Fibroblast of the aortic adventitia (primary cell): ENCODE measurements at places on chromosomes 11 and 22. TPM values are rescaled to one million over a fixed set of nuclear protein-coding genes. Genes with fewer than 3 reads are reported as not detected.

DNA sequence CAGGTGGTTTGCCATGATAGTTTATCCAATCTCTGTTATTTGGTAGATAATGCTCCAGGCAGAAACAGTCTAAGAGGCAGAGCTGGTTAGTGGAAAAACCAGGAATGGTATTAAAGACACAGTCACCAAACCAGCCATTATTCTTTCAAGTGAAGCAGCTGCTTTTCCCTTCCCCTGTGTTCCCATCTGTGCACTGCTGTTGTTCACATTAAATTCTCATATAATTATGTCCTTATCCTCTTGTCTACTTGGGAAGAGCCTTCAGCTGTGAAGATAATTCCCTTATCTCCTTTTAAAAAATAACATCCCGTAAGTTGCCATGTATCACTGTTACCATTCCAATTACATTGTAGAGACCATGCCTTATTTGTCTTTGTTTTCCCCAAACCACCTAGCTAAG is 5.2 kb upstream of the TBCEL start:
- no peak for DNase-seq

Gene KRTAP5-2
- total RNA-seq, result not detected in 2 replicates

GRCh38 chr11:64644647-64645275 is 53.7 kb downstream of the SLC22A12 start:
- no peak for DNase-seq

DNA sequence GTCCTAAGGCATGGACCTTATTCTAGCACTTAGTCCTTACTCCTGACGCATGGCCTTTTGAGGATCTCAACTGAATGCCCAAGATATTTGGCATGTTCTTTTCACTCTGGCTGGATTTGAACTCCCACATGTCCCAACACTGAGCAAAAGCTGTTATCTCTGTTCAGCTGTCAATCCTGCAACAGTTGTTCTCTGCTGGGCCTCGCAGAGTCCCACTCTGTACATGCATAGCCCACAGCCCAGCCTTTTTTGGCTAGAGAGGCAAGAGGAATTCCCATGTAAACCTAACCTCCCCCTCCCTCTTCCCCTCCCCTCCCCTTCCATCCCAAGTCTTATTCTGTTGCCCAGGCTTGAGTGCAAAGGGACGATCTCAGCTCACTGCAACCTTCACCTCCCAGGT is 21.8 kb upstream of the DRG1 start:
- peak; percentile 55 for DNase-seq

DNA sequence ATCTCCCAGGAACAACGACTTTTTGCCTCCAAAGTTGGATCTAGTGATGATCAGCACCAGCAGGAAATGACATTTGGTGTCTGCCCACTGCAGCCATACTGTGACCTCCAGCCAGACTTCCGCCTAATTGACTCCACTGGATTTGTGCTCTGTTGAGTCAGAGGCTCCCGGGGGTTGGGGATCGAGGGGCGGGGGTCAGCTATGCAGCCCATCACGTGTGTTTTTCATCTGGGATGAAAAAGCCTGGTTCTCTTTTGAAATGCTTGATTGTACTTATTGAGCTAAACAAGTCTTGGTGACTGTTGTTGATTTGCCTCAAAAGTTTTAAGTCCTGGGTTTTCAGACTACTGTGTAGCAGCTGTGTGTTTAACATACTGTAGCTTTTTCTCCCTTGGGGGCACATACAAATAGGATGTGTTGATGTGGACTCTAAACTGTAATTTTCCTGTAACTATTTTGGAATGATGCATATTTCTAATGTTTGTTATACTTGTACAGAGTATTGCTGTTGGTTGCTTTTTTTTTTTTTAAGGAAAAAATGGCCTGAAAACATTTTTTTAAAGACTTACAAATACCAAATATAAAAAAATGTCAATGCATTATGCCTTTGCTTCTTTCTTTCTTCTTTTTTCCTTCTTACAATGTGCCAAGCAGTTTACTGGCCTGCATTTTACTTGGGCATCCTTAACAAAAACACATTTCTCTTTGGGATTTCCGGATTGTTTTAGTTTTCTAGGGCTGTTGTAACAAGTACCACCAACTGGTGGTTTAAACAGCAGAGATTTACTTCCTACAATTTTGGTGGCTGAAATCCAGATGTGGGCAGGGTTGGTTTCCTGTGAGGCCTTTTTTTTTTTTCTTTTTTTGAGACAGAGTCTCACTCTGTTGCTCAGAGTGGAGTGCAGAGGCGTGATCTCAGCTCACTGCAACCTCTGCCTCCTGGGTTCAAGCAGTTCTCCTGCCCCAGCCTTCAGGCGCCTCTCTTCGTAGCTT is 46.1 kb upstream of the OR4B1 start:
- DNase-seq, result peak; percentile 67

DNA sequence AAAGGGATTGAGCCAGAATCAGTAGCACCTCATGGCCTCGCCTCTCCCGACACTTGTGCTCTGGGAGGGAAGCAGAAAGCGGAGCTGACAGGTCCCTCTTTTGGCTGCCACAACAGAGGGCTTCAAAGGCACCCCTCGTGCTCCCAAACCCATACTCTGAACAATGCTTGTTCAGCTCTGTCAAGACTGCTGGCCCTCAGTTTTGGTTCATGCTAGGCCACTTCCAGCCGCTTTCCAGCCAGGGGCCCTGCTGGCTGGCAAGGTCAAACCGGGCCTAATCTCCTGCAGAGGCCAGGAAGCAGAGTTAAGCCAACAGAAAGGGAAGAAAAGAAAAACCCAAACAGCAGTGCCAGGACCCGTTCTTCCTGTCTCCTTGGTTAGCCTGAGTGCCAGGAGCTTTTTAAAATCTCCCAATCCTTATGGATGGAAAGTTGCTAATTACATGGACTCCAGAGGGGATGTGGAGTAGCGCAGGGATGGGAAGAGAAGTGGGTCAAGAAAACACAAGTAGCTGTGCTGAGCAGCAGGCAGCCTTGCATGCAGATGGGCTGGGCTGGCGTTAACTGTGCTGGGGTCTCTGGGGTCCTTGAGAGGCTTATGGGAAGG is 150.6 kb downstream of the GRIK4 start:
- no peak for DNase-seq

- peak; percentile 58 for DNase-seq
These were observed at the start of gene RAC2 for GRCh38 chr22:37244114-37244921. Gene RAC2 (minus strand): TSS chr22:37244269. CDS start chr22:37244148, 121 bp downstream.

- no peak for DNase-seq
These were observed 1.5 kb downstream of the EML3 start for GRCh38 chr11:62610814-62611704.

Gene SYNGR1
- 3.9 and 14.2 TPM in 2 replicates for total RNA-seq

DNA sequence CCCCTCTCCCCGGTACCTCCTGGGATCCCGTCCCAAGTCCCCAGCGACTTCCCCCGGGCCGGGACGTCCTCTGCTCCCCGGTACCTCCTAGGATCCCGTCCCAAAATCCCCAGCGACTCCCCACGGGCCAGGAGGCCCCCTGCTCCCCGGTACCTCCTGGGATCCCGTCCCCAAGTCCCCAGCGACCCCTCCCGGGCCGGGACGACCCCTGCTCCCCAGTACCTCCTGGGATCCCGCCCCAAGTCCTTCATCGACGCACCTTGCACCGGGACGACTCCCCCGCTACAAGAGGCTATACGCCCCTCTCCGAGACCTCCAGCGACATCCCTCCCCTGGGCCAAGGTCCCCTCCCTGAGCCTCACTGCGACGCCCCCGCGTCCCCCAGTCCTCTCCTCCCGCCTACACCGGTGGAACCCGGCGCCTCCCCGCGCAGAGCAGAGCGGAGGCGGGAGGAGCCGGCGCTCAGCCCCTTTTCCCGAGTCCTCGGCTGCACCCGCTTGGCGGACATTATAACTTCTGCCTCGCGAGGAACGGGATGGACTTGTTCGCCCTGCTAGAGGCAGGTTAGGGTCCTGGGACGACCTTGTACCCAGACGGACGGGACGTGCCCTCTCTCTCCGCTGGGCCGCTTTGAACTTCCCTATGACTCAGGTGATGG is 912 bp downstream of the KREMEN1 start:
- peak; percentile 16 for DNase-seq

GRCh38 chr11:125494561-125494960 is 1.5 kb downstream of the FEZ1 start:
- DNase-seq, result peak; percentile 25

- no peak for DNase-seq
These were observed 35.4 kb upstream of the GNAZ start for GRCh38 chr22:23034621-23035556.
